ENCODE measurements at places on chromosomes 4 and X.

DNA sequence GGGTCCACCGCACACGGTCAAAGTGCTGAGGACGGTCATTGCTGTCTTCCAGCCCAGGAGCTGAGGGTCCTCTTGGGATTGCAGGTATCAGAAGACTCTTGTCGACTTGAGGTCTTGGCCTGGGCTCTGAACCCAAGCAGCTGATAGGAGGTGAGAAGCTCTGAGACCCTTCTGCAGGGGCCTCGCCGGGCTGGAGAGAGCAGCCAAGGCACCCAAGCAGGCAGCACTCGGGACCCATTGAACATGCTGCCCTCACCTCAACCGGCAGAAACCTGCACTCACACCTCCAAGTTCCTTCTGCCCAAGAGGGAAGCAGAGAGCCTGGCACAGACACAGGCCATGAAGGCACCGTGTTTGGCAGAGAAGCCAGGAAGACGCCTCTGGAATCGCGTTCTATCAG lies 34.1 kb downstream of the PDHA1 start:
- DNase-seq, result no peak

DNA sequence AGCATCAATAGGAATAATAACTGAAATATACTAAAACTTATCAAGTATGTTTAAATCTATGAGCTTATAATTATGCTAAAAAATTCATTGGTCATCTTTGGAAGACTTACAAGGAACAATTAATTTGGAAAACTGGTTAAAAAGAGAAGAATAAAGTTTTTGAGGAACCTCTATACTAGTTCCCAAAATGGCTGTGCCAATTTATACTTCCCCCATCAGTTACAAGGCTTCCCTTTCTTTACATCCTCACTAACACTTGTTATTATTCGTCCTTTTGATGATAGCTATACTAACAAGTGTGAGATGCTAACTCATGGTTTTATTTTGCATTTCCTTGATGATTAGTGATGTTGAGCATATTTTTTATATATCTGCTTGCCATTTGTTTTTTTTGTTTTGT lies 17.1 kb downstream of the OGT start:
- no peak for DNase-seq

GRCh38 chr4:148333265-148333664 lies 108.9 kb downstream of the NR3C2 start:
- DNase-seq, result no peak

- DNase-seq, result no peak
These were observed 8.9 kb downstream of the ANXA3 start for GRCh38 chr4:78560296-78560963.

DNA sequence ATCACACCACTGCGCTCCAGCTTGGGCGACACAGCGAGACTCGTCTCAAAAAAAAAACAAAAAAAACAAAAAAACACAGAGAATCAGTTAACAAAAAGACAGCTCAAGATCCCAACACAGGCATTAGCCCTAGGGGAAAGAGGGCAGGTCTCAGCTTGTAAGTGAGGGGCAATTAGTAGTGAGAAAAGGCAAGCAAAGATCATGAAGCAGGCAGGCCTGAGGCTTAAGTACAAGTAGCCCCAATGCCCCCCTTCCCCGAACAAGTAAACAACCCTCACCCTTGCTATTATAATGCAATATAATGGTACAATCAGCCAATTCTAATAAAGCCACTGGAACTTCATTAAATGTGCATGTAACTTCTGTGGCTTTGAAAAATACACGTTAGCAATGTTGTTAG lies 17.0 kb downstream of the ADGRA3 start:
- no peak for DNase-seq

DNA sequence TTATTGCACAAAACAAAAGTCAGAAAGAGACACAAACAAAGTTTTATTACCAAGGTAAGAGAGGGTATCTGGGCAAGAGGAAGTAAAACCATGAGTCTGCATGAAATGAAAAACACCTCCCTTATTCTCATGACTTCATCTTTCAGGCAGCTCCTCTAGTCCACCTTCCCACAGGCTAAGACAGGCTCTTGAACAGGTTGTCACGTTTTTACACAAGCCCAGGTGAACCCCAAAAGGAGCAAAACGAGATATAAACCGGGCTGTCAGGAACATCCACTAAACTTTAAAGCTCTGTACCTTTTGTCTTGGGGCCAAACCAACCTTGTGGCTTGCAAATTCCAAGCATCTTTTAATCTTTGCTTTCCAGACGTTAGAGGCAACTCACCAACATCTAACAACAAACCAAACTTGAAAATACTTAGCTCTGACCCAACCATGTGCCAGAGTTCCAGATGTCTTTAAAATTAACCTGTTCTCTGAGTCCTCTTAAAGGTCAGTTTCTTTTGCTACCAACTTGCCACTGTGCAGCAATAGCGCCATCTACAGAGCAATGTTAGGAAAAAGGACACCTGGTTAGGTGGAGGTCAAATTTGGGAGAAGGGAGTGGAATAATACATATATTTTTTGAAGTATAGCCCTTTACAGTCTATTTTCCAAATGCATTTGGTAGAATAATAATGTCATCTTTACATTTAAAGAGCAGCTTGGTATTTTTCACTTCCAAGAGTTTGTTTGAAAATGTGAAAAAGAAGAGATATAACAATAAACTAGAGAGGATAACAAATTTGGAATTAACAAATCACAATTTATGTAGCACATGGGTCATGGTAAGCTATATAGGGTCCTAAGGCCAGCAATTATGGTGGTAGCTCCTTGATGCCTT lies 73.1 kb downstream of the QRFPR start:
- DNase-seq, result no peak

- DNase-seq, result no peak
These were observed 40.8 kb upstream of the CLDN24 start for GRCh38 chr4:183362916-183363542.

GRCh38 chr4:98203332-98204235 lies 57.6 kb upstream of the RAP1GDS1 start:
- no peak for DNase-seq

DNA sequence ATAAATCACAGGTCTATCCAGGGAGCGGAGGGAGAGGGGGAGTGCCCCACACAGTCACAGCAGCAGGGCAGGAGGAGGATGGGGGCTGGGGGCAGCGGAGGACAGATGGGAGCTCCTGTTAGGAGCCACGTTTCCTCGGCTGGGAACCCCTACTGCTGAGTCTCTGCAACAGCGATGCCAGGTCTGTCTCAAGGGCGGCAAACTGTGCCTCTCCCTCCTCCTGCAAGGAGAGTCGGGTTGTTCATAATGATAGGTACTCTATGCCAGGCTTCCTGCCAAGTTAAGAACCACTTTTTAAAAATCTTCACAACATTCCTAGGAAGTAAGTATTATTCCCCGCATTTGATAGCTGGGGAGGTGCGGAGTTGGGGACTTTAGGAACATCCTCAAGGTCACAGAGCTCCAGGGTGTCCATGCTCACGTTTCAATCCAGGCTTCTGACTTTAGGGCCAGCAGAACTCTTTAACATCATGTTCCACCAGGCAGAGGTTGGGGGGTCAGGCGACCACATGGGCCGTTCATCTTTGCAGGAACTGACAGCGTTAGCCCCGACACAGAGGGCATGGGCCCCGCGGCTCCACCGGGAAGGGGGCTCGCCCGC lies 98.3 kb upstream of the MAML3 start:
- no peak for DNase-seq

GRCh38 chrX:78527818-78528217 lies 131.3 kb downstream of the RTL3 start:
- no peak for DNase-seq

GRCh38 chr4:160233141-160233540 lies 1130.3 kb downstream of the RAPGEF2 start:
- DNase-seq, result no peak

DNA sequence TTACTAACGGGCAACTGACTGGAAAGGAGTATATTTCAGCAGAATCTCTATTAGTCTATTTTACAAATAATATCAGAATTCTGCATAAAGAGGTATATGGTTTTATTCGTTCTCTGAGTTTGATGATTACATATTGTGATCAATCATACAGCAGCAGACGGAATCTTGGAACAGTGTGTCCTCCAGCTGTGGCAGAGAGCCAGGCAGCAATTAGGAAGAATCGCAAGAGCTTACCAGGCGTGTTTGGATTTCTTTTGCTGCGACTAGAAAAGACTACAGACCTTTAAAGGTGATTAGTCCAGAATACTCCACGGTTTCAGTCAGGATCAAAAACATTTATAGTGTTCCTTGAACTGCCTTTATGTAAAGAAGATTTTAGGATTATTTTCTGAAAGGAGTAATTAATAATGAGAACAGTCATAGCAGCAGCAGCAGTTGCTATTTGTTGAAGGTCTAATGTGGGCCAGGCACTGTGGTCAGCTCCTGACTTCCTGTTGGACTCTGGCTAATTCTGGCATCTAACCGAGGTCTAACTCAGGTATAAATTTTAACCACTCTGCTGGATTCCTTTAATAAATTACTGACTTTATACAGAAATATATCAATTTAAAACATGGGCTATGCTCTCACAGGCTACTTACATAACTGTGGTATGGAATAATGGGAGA lies 225.3 kb upstream of the CXorf66 start:
- DNase-seq, result no peak

DNA sequence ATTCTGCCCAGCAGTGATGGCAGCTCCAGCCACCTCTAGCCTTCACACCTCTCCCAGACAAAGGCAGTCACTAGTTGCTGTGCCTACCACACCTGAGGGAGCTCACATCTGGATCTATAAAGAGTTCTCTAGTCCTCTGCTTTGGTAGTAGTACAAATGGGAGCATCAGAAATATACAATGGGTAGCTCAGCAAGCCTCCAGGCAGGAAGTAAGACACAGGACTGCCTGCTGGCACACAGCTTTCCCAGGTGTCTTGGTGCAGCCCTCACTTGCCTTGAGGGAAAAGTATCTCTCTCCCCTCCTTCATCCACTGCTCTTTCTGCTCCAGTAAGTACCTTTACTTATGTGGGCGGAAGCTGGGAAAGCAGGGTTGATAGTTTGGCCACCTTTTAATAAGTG lies 212.9 kb upstream of the SLC7A11 start:
- no peak for DNase-seq

GRCh38 chrX:51608126-51608525 lies 10.6 kb downstream of the CENPVL3 start:
- DNase-seq, result no peak

- no peak for DNase-seq
These were observed 167.6 kb upstream of the CXorf66 start for GRCh38 chrX:140132937-140133336.

- no peak for DNase-seq
These were observed 20.1 kb downstream of the ARHGEF9 start for GRCh38 chrX:63764946-63765345.

GRCh38 chrX:76433219-76433618 lies 5.7 kb downstream of the MAGEE1 start:
- no peak for DNase-seq

DNA sequence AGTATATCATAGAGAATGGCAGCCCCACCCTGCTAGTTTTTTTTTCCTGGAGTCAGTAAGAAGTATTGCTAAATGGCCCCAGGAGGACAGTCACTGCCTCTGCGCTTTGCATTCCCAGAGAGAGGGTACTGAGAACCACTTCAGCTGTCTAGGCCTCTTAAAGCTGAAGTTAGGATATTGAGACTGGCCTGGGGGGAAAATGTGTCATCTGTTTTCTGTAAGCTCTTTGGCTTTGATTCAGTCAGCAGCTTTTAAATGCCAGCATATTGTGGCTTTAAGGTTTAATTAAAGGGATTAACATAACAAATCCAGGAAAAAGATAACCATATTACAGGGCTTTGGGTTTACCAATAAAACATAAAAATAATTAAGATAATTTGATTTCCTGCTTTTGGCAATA lies 852.0 kb downstream of the PCDH18 start:
- no peak for DNase-seq

DNA sequence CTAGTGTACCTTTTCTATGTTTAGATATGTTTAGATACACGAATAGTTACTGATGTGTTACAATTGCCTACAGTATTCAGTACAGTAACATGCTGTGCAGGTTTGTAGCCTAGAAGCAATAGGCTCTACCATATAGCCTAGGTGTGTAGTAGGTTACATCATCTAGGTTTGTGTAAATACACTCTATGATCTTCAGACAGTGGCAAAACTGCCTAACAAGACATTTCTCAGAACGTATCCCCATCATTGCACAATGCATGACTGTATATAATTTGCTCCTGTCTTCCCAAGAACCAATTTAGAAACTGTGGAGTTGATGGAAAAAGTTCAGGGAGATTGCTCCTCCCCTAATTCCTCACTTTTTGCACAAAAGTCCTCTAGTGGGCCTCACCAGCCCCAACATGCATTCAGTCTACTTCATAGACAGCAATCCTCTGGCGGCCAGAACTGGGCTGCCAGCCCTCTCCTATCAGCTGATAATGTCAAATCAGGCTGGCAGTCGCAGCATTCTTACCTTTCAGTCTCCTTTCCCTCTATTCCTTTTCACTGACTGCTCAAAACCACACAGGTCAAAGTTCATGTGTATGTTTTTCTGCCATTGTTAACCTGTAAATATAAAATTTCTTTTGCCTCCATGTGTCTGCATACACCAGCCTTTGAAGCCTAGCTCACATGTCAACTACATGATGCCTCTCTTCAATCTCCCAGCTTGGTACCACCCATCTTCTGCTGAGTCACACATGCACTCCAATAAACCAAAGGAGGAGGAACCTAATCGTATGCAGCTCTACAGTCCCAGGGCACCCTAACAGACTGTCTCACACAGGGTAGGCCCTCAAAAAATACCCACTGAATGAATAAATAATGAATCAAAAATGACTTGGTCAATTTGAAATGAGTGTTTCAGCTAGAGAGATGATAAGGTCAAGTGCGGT lies 32.0 kb downstream of the BCLAF3 start:
- DNase-seq, result no peak

- no peak for DNase-seq
These were observed 476.4 kb downstream of the AFF2 start for GRCh38 chrX:148976571-148977400.

- DNase-seq, result no peak
These were observed 114.8 kb upstream of the NEIL3 start for GRCh38 chr4:177194906-177195305.

DNA sequence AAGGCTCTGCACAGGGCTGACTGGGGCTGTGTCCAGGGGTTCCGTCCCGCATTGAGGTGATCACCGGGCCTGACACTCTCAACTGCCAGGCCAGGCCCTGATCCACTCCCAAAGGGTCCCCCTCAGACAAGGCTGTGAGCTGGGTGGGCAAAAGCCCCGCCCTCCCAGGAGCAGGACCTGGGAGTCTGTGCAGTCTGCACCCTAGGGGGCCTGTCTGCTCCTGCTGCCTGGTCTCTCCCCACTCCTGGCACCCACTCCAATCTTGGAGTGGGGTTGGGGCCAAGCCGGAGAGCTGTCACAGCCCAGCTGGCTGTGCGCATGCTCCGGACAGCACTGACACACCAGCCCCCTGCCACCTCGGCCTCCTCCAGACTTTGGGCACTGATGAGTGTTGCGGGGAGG lies 9.4 kb upstream of the SPP1 start:
- no peak for DNase-seq

DNA sequence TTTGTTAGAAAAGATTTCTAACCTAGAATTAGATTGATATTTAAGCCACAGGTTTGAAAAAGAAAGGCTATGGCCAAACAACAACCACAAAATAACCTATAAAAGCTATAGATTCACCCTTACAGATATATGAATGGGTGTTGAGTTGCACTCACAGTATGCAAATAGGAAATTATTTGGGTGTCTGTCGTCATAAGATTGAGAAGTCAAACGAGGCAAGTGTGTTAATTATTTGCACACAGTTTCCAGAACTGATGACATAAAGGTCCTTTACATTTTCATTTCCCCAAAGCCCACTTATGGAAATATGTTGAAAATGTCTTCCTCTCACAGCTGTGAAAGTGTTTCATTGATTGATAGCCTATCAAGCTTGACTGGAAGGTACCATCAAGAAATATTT lies 101.2 kb upstream of the CXCL13 start:
- DNase-seq, result no peak

- DNase-seq, result no peak
These were observed 80.8 kb downstream of the ANKRD50 start for GRCh38 chr4:124631760-124632159.

- no peak for DNase-seq
These were observed 36.5 kb downstream of the AMMECR1 start for GRCh38 chrX:110281377-110281776.

Data from NCI-H2081 treated with DMSO at 0.1 percent for 48 hours (cell line).